PC-9 (cell line): ENCODE measurements at places on chromosomes 12 and 14. TPM values are rescaled to one million over a fixed set of nuclear protein-coding genes. Genes with fewer than 3 reads are reported as not detected.
A peak's percentile ranks its signal among the peaks of the same experiment; 100 is the strongest.

The IL22 gene
- total RNA-seq: not detected in 2 replicates

The MORN3 gene
- total RNA-seq: 1.8 and 2.9 TPM in 2 replicates

The CIROP gene
- not detected in 2 replicates for total RNA-seq

DNA sequence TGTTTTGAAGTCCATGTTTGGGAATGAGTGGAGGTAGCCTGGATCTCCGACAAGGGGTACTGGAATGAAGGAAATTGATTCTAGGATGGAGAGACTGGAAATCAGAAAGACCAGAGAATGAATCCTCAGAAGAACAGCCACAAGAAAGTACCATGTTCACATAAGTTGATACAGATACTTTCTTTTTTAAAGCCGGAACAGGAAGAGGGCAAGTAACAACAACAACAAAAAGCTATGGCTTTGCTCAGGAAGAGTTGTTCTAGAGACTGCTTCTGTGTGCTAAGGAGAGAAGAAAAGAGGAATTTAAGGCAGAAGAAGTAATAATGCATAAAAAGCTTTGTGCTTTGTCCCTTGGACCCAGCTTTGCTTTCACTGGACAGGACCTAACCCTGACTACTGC lies 6.2 kb downstream of the TC2N start:
- no peak for DNase-seq
- H3K36me3 ChIP-seq: no peaks in the 10 kb centered on the region
- no peak overlapping the region for H3K4me3 ChIP-seq
- no peaks in the 10 kb centered on the region; the same call in 1 of the 2 replicates for H3K4me1 ChIP-seq
- no peak overlapping the region for H3K27ac ChIP-seq

DNA sequence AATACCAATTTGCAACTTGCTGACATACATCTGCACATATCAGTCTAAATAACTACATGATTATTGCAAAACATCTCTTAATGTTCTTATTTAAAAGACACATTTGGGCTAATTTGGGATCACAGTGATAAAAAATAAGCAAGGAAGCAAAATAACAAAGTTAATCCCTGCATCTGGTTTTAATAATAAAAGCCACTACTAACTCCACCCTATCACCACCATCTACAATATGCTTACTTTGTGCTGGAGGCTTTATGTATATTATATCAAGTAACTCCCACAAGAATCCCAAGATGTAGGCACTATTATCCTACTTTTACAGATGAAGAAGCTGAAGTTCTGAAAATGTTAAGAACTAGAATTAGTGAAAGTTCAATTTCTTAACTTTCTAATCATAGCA lies 45.7 kb downstream of the TAOK3 start:
- H3K36me3 ChIP-seq: no peaks in the 10 kb centered on the region
- H3K27me3 ChIP-seq: no peaks in the 10 kb centered on the region
- DNase-seq: no peak

DNA sequence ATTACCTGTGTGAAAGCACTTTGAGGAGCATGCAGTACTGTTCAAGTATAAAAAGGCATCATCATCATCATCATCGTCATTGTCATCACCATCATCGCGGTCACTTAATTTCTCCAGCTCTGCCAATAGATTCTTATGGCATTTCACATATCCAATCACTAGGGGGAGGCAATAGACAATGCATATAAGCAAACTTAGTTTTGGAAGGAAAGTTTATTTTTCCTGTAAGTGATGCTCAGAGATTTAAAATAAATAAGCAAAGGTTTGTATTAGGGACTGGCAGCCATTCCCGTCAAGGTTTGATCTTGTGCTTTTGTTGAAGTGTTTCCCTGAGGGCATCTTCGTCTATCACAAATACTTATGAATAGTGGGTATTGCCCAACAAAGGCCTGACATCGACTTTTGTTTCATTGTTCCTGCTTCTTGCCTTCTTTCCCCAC lies 127.4 kb downstream of the KTN1 start:
- no peaks in the 10 kb centered on the region for H3K27me3 ChIP-seq
- H3K36me3 ChIP-seq: no peaks in the 10 kb centered on the region
- no peaks in the 10 kb centered on the region for H3K4me1 ChIP-seq
- no peak overlapping the region for H3K4me3 ChIP-seq
- no peak overlapping the region for H3K27ac ChIP-seq

The SALL2 gene
- total RNA-seq: 10.3 and 10.9 TPM in 2 replicates

DNA sequence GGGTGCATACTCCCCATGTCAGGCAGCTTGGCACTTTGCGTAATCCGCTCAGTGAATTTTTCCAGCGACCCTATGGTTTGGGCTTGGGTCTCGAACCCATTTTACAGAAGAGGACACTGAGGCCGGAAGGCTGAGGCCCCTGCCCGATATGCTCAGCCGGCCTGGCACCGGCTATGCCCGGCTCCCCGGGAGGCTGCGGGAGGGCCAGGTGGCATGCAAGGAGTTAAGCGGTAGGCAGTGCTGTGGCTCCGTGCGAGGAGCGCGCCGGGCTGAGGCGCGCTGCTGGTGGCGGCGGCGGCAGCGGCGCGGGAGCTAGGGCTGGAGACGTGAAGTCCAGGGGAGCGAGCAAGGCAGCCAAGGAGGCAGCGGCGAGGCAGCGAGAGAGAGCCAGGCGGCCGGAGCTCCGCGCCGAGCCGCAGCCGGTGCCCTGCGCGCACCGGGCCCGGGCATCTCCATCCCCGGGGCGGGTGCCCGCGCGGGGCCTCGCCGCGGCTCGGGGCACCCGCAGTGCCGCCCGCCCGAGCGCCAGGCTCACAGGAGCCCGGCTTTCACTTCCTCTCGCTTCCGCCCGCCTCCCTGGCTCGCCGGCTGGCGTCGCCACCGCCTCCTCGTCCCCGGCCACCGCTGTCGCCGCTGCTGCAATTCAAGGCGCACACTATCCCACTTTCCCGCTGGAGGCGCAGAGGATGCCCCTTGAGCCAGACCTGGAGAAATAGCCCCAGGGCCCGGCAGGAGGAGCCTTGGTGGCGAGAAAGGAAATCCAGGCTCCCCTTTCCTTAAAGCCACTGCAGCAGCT lies at the start of gene WSCD2:
Gene WSCD2, plus strand, starts transcription at position 272 of the 796 bp plus-strand sequence. CDS start 66,545 bp downstream, outside the sequence.
- H3K4me3 ChIP-seq: no peak within 1 kb of the TSS
- no peaks in the 10 kb centered on the region for H3K36me3 ChIP-seq
- H3K27ac ChIP-seq: no peak within 1 kb of the TSS
- H3K4me1 ChIP-seq: no peaks in the 10 kb centered on the region
- DNase-seq: peak; percentile 8

- H3K36me3 ChIP-seq: 0 out of 2 replicates have a peak, but pooled peaks cover 3% of the 10 kb centered on the region
- no peaks in the 10 kb centered on the region for H3K27me3 ChIP-seq
- H3K27ac ChIP-seq: peak overlapping the region; percentile 59
- H3K4me3 ChIP-seq: peak overlapping the region; percentile 52
Measured at GRCh38 chr12:14886271-14886670, 617 bp upstream of the MGP start.

The GDF3 gene
- not detected in 2 replicates for total RNA-seq

GRCh38 chr12:70106347-70106746 lies 136.9 kb upstream of the CNOT2 start:
- no peaks in the 10 kb centered on the region for H3K4me1 ChIP-seq
- DNase-seq: no peak
- H3K36me3 ChIP-seq: no peaks in the 10 kb centered on the region
- no peaks in the 10 kb centered on the region for H3K27me3 ChIP-seq

The PLEKHG3 gene
- 59.3 and 61.7 TPM in 2 replicates for total RNA-seq

The ZNF705A gene
- total RNA-seq: not detected in 2 replicates

- H3K27ac ChIP-seq: no peak overlapping the region
- no peaks in the 10 kb centered on the region for H3K4me1 ChIP-seq
- H3K36me3 ChIP-seq: no peaks in the 10 kb centered on the region
- H3K4me3 ChIP-seq: no peak overlapping the region
Measured at GRCh38 chr12:12925388-12925787, 26.6 kb downstream of the GPRC5D start.

DNA sequence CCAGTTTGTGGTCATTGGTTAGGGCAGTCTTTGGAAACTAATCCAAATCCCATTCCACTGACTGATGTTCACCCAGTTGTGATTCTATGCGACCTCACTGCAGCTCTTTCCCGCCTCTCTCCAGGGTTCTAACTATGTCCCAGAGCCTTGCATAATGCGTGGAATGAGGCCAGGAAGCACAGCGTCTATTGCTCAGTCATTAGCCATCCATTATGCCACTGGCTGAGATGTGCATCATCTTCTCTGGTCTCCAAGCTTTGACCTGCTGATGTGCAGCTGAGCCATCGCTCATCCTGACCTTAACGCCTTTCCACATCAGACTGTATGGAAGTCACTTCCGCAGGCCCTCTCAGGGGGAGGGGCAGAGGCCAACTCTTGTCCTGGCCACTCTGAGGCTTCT lies 115.4 kb upstream of the VRK1 start:
- no peak for DNase-seq
- H3K27me3 ChIP-seq: no peaks in the 10 kb centered on the region
- H3K27ac ChIP-seq: no peak overlapping the region
- H3K4me3 ChIP-seq: no peak overlapping the region
- no peaks in the 10 kb centered on the region for H3K36me3 ChIP-seq
- no peaks in the 10 kb centered on the region for H3K4me1 ChIP-seq

GRCh38 chr12:75722714-75723200 lies 211.3 kb upstream of the KRR1 start:
- peaks cover 13% of the 10 kb centered on the region for H3K4me1 ChIP-seq
- no peaks in the 10 kb centered on the region for H3K36me3 ChIP-seq
- no peak overlapping the region for H3K4me3 ChIP-seq
- H3K27me3 ChIP-seq: no peaks in the 10 kb centered on the region
- no peak overlapping the region for H3K27ac ChIP-seq

- peak; percentile 80 for DNase-seq
- 0 out of 2 replicates have a peak overlapping the region, but pooled peaks have one; percentile 17 for H3K27ac ChIP-seq
- H3K4me3 ChIP-seq: peak overlapping the region; percentile 15; the same call in 1 of the 2 replicates
- no peaks in the 10 kb centered on the region for H3K36me3 ChIP-seq
- peaks cover 21% of the 10 kb centered on the region for H3K4me1 ChIP-seq
Measured at GRCh38 chr12:95836630-95837239, 22.0 kb upstream of the SNRPF start.

GRCh38 chr14:103848175-103849077 lies 1.1 kb upstream of the PPP1R13B start:
- no peaks in the 10 kb centered on the region for H3K27me3 ChIP-seq
- no peaks in the 10 kb centered on the region for H3K36me3 ChIP-seq
- peak; percentile 30 for DNase-seq
- H3K27ac ChIP-seq: no peak overlapping the region
- H3K4me1 ChIP-seq: peaks cover 10% of the 10 kb centered on the region

GRCh38 chr14:101729382-101729781 lies 32.1 kb upstream of the PPP2R5C start:
- peaks cover 50% of the 10 kb centered on the region for H3K4me1 ChIP-seq
- H3K27ac ChIP-seq: peak overlapping the region; percentile 92
- no peak for DNase-seq
- H3K4me3 ChIP-seq: 0 out of 2 replicates have a peak overlapping the region, but pooled peaks have one; percentile 54
- H3K27me3 ChIP-seq: no peaks in the 10 kb centered on the region
- H3K36me3 ChIP-seq: no peaks in the 10 kb centered on the region

The INHBE gene
- 0.73 and 0.90 TPM in 2 replicates for total RNA-seq

DNA sequence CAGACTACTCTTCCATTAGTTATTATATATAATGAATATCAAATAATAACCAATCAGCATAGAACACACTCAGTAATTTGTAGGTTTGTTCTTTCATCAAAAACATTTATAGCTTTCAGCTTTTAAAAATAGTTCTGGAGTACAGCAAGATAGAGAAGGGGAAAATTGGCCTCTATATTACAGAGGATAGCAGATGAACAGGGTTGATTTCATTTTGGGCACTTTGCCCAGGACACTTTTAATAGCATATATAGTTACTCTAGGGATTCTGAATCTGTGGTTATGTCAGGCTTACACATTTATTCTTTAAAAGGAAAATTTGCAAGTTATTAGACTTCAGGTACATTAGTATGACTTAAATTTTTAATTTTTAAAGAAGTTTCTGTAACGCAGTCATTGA lies 52.6 kb downstream of the IFT81 start:
- no peaks in the 10 kb centered on the region for H3K36me3 ChIP-seq
- H3K4me3 ChIP-seq: no peak overlapping the region
- H3K27ac ChIP-seq: no peak overlapping the region
- DNase-seq: no peak
- no peaks in the 10 kb centered on the region for H3K4me1 ChIP-seq

DNA sequence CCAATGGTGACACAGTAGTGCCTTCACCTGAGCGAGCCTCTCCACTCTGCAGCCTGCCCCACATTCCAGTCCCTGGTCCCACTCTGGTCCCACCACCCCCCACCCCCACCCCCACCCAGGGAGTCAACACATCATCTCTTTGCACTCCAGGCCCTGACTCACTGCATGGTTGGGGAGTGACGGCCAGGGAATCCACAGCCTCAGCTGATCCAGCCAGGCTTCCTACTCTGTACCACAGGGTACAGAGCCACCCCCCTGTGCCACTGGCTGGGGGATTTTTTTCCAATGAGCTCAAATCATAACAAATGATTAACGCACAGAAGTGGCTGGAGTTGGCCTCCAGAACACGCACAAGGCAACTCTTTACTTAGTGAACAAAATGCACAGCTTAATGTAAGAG lies 233.7 kb downstream of the NTF3 start:
- no peak overlapping the region for H3K27ac ChIP-seq
- no peak overlapping the region for H3K4me3 ChIP-seq
- H3K4me1 ChIP-seq: no peaks in the 10 kb centered on the region
- no peak for DNase-seq
- H3K27me3 ChIP-seq: 0 out of 2 replicates have a peak, but pooled peaks cover 9% of the 10 kb centered on the region

DNA sequence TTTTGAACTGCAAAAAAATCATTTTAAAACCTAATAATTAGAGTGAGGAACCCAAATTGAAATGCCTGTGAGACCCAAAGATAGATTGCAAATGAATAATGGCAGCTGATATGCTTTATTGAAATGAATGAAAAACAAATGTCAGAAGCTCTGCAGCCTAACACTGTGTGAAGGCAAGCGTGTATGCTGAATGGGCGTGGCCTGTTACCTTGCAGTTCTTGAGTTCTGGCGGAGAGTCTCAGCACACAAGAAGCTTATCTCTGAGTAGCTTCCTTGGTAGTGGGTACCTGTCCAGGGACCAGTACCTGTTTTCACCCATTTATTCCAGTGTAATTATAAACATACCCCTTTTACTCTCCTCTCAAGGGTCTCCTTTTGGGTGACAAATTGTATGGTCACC lies 341.2 kb downstream of the NPAS3 start:
- H3K4me1 ChIP-seq: no peaks in the 10 kb centered on the region
- no peak for DNase-seq
- no peaks in the 10 kb centered on the region for H3K27me3 ChIP-seq
- H3K27ac ChIP-seq: no peak overlapping the region
- H3K36me3 ChIP-seq: no peaks in the 10 kb centered on the region

The KLHL33 gene
- total RNA-seq: 0.11 TPM in 1 of 2 replicates, not detected in the other

- no peaks in the 10 kb centered on the region for H3K27me3 ChIP-seq
- H3K36me3 ChIP-seq: no peaks in the 10 kb centered on the region
- H3K4me3 ChIP-seq: peak overlapping the region; percentile 7; the same call in 1 of the 2 replicates
Measured at GRCh38 chr14:102568115-102568614, 24.3 kb upstream of the RCOR1 start.

DNA sequence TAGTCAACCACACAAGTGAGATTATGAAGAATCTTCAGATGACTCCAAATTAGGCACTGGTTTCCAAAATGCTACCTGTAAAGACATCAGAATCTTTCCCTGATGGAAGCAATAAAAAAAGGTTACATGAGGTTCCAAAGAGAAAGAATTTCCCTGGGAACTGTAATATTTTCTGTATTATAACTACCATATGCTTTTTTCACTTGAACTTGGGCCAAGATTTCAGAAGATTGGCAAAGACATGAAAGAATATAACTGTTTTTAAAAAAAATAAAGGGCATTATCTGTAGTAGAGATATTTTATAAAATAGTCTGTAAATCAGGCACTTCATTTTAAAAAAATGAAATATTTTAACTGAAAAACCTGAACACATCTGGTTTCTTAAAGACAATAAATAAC lies 12.9 kb downstream of the HECTD1 start:
- no peaks in the 10 kb centered on the region for H3K27me3 ChIP-seq
- no peaks in the 10 kb centered on the region for H3K4me1 ChIP-seq
- H3K4me3 ChIP-seq: no peak overlapping the region
- no peak overlapping the region for H3K27ac ChIP-seq

The PELI2 gene
- 7.9 and 10.0 TPM in 2 replicates for total RNA-seq
